ENCODE measurements at places on chromosomes 2 and 18. TPM values are rescaled to one million over a fixed set of nuclear protein-coding genes. Genes with fewer than 3 reads are reported as not detected.

Gene PPP4R1
- 67.0 TPM for total RNA-seq

Gene PTPRN
- 6.6 TPM for total RNA-seq

Gene CCDC102B
- 16.5 TPM for total RNA-seq

Gene FOXI3
- total RNA-seq = 0.40 TPM

Gene UGT1A3
- total RNA-seq = not detected

Gene FBXO48
- total RNA-seq = 0.77 TPM
